Activated CD4-positive, CD25-positive, alpha-beta regulatory T cell (primary cell): ENCODE measurements at places on chromosomes 5 and 9.

GRCh38 chr5:116467465-116467843 is 107.2 kb downstream of the SEMA6A start:
- no peak for DNase-seq

GRCh38 chr5:169554251-169554650 is 29.3 kb upstream of the SPDL1 start:
- no peak for DNase-seq

- no peak for DNase-seq
These were observed 46.7 kb upstream of the CDKN2AIPNL start for GRCh38 chr5:134458234-134459009.

DNA sequence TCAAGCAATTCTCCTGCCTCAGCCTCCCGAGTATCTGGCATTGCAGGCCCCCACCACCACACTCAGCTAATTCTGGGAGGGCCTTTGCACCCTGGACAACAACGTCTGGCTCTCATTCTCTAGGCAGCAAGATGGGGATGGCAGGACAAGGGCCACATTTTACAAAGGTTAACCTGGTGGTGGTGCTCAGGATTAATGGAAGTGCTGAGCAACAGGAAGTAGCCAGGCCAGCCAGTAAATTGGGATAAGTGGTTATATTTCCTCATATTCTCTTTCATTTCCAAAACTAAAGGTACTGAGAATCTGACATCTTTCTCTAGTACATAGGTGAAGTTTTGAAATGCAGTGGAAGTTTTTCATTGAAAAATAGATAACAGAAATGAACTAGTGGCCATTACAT is 24.7 kb upstream of the ASPN start:
- DNase-seq, result no peak

GRCh38 chr5:90134381-90134780 is 275.2 kb downstream of the CETN3 start:
- no peak for DNase-seq

DNA sequence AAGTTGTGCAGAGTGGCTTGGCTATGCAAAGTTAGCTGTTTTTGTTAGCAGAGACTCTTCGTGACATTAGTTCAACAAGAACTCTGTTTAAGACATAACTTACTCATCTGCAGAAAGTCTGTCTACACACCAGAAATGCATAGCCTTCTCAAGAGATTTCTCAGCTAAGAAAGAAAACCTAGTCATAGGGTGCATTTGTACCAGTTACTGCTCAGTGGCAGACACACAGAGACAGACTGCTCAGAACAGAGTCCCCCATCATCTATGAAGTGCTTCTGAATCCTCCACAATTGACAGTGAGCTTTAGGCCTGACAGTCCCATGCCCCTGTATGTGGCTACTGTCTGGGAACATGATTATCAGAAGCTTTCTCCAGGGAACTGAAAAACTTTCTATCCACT is 56.1 kb upstream of the IFNK start:
- no peak for DNase-seq

DNA sequence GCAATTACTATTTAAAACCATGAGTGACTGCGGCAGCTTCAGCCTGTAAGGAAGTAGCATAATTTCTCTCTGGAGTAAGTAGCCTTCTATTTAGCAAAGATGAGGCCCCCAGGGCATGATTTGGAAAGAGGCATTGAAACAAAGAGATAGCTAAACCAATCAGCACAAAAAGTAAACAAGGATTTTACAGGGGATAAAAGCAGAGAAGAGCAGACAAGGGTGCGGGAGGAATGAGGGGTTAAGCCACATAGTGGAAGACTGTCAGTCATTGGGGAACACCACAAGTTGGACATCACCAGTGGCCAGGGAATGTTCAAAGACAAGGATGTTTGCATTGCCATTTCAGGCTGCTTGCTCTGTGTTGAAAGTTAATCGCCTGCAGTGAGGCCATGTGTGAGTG is 24.0 kb upstream of the C5orf63 start:
- no peak for DNase-seq

GRCh38 chr9:35136866-35137265 is 21.2 kb upstream of the ATOSB start:
- no peak for DNase-seq

GRCh38 chr5:144352330-144352729 is 181.7 kb downstream of the KCTD16 start:
- DNase-seq, result no peak

DNA sequence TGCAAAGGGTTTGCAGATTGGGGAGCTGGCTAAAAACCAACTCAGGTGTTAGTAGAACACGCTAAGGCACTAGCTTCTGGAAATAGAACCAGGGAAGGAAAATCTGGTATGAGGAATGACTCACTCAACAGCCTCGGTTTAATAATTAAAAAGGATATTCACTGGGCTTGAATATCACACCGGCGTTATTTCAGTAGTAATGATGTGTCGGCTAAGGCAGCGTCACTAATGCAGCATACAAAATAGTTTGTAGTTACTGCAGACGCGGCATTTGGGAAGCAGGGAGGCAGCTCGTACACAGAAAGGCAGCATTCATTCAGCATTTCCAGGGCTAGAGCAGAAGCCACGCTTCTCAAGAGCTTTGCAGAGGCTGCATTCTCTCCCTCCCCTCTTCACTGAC is 1.7 kb downstream of the ADRA1B start:
- DNase-seq, result no peak

DNA sequence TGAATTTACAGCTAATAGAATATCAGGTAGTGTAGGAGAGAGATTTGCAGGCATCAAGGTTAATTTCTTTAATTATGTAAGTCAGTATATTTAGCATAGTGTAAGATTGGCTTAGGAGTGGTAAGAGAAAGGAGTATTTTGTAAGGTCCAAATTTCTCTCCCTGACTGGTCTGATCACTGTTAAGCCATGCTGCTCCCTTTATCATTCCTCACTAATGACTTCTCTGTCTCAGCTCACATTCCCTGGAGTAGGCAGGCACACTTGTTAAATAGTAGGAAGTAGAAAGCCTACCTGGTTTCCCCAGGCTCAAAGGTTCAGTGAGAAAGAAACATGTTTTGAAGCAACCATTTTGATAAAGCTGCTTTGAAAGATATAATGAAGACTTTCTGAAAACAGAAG is 90.7 kb downstream of the SMIM15 start:
- DNase-seq, result no peak

DNA sequence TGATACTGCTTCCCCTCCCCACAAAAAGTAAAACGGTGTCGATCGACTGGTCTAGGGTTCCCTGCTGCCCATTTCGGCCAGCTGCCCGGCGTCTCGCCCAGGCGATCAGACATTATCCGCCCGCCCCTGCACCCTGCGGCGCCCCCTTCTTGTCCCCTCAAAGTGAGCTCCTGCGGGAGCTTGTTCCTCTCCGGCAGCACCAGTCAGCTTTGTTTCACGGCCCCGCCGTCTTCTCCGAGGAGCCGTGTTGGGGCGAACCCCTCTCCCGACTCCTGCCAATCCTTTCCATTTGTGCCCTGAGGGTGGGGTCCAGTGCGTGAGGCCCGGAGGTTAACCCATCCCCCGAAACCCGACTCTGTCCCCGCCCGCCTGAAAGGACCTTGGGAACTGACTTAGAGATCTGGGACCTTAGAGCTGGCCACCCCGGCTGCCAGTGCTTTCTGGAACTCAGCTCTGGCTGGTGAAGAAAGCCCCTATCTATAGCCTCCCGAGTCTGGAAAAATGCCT is 518 bp downstream of the UBE2B start:
- DNase-seq, result peak; percentile 20
